ENCODE measurements at places on chromosomes 3 and 15. TPM values are rescaled to one million over a fixed set of nuclear protein-coding genes. Genes with fewer than 3 reads are reported as not detected.

Gene POLR2H
- 59.6 TPM for total RNA-seq

Gene BLM
- 1.5 TPM for total RNA-seq

DNA sequence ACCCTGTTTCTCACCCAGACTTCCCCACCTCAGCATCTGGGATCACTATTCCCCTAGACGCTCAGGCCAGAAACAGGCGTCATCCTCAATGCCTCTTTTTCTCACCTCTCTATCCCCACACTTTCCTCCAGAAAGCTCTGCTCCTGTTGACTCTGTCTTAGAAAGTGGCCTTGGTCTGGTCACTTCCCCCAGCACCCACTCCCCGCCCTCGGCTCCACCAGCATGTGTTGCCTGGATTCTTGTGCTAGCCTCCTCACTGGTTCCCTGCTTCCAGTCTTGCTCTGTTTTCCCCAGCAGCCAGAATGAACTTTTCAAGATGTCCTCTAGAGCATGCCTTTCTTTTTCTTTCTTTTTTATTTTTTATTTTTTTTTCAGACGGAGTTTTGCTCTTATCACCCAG, 39.7 kb upstream of the ESYT3 start:
- no peak for DNase-seq
- H3K36me3 ChIP-seq: no peaks in the 10 kb centered on the region
- no peaks in the 10 kb centered on the region for H3K27me3 ChIP-seq
- H3K4me1 ChIP-seq: peaks cover 6% of the 10 kb centered on the region
- no peak overlapping the region for H3K27ac ChIP-seq
- H3K4me3 ChIP-seq: no peak overlapping the region

- H3K27me3 ChIP-seq: no peaks in the 10 kb centered on the region
- H3K27ac ChIP-seq: no peak overlapping the region
- no peaks in the 10 kb centered on the region for H3K4me1 ChIP-seq
- no peak overlapping the region for H3K4me3 ChIP-seq
- H3K36me3 ChIP-seq: no peaks in the 10 kb centered on the region
- DNase-seq: peak; percentile 90
Measured at GRCh38 chr3:117788061-117788460, 1078.5 kb downstream of the TUSC7 start.

DNA sequence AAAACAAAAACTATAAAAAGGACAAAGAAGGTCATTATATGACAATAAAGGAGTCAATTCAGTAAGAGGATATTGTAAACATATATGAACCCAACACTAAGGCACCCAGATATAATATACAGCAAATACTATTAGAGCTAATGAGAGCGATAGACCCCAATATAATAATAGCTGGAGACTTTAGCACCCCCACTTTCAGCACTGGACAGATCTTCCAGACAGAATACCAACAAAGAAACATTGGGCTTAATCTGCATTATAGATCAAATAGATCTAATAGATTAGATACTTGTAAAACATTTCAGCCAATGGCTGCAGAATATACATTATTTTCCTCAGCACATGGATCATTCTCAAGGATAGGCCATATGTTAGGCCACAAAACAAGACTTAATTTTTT, 53.4 kb downstream of the NUDT16 start:
- H3K4me3 ChIP-seq: no peak overlapping the region
- H3K27me3 ChIP-seq: no peaks in the 10 kb centered on the region
- no peaks in the 10 kb centered on the region for H3K36me3 ChIP-seq
- H3K27ac ChIP-seq: no peak overlapping the region

DNA sequence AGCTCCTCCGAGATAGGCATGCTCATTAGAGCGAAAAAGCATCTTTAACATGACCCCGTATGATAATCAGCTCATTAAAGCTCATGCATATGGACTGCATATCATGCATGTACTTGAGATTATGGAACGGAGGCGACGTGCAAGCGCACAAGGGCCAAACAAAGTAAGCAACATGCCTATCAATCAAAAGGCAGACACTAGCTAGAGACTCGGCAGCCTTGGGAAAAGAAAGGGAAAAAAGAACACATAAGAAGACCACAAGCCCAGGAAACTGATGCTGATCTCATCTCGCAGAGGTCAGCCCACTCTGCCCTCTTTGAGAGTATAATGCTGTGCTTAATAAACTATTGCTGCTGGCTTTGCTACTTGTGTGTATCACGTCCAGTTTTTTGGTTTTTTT, 2.6 kb upstream of the ACOX2 start:
- peaks cover 5% of the 10 kb centered on the region for H3K4me1 ChIP-seq
- no peaks in the 10 kb centered on the region for H3K27me3 ChIP-seq
- peak; percentile 47 for DNase-seq

DNA sequence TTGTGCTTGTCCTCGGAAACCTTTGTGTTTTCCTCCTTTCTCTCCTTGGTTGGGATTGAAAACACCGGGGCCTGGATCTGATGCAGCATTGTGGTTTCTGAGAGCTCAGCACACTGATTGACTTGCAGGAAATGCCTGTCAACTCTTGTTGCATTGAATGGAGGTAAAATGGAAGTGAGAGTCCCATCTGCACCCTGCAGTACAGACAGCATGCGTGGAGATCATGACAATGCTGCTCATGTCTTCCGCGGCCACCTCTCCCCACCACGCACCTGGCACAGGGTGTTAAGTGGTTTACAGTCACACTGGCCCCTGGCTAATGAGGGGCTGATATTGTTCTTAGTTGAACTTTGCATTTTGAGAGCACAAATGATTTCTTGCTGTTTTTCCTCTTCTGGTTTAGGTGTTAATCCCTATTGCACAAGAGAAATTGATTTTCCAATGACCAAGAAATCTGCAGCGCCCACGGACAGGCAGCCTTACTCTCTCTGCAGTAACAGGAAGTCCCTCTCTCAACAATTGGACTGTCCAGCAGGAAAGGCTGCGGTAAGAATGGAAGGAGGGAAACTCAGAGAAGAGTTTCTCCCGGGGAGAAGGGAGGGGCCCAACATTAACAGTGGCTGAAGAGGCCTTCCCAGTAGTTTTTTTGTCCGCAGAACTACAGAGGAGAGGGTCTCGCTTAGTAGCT, 58.5 kb downstream of the STARD5 start:
- no peak for DNase-seq
- H3K27me3 ChIP-seq: no peaks in the 10 kb centered on the region
- H3K4me1 ChIP-seq: peaks cover 4% of the 10 kb centered on the region
- H3K27ac ChIP-seq: no peak overlapping the region
- H3K36me3 ChIP-seq: no peaks in the 10 kb centered on the region

DNA sequence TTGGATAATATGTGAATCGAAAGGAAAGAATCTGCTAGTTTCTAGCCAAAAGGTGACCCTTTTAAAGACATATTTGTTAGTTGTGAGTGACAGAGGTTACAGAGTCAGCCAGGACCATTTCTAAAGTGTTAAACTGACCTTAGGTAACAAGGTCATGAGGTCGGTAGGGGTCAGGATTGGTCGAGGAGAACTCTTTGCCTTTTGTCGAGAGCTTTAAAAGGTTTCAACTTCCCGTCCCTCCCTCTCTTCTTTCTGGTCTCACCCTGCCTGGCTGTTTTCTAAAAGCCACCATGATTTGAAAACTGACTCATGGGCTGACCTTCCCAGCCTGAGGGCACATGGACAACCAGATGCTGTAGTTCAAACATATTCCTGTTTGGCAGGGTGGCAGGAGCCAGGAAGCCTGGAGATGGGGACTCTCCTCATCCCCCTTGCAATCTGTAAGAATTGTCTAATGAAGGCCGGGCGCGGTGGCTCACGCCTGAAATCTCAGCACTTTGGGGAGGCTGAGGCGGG, 25.8 kb upstream of the PRTG start:
- H3K36me3 ChIP-seq: no peaks in the 10 kb centered on the region
- H3K27me3 ChIP-seq: peaks cover 2% of the 10 kb centered on the region
- DNase-seq: no peak
- H3K4me3 ChIP-seq: no peak overlapping the region

DNA sequence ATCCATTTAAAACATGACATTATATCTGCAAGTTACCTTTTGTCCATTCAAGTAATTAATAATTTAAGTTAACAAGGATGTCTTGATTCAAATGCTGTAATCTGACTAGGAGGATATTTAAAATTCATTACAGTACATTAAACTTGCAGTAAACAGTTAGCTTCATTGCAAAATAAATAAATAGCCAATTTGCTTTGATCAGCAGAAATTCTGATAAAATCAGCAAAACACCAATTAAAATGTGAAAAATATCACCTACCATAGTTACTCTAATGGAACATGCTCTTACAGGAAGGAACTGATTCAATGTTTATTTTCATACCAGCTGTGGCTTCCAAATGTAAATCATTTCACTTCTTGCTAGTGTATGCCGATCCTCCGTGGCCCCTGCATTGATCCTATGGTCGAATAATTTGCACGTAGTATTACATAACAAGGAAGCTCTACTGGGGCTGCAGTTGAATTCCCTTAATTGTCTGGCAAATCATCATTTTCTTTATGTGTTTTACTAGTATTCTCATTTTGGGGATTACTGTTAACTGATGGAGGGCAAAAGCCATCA, 150.7 kb downstream of the FOXB1 start:
- no peak for DNase-seq
- no peak overlapping the region for H3K4me3 ChIP-seq
- no peaks in the 10 kb centered on the region for H3K36me3 ChIP-seq
- H3K27me3 ChIP-seq: no peaks in the 10 kb centered on the region
- no peaks in the 10 kb centered on the region for H3K4me1 ChIP-seq

GRCh38 chr15:39286706-39287105, 294.2 kb upstream of the THBS1 start:
- no peaks in the 10 kb centered on the region for H3K36me3 ChIP-seq
- H3K4me1 ChIP-seq: peaks cover 29% of the 10 kb centered on the region
- H3K4me3 ChIP-seq: no peak overlapping the region

DNA sequence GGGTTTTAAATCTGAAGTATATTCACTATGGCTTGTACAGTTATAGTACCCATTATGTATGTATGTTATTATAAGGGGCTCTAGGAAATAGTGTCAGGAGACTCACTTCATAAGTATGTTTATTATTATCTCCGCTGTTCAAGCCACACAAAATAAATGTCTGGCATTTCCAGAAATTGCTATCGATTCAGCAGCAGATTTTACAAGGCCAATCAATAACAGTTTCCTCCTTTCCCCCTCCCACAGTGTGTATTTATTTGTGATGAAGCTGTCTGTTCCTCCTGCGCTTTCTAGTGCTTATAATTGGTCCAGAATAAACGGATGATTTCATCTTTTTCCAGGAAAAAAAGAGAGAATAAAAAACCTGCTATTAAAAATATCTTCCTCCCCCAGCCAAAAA, 134.2 kb upstream of the LPP start:
- no peak overlapping the region for H3K4me3 ChIP-seq
- no peak overlapping the region for H3K27ac ChIP-seq
- no peaks in the 10 kb centered on the region for H3K36me3 ChIP-seq

DNA sequence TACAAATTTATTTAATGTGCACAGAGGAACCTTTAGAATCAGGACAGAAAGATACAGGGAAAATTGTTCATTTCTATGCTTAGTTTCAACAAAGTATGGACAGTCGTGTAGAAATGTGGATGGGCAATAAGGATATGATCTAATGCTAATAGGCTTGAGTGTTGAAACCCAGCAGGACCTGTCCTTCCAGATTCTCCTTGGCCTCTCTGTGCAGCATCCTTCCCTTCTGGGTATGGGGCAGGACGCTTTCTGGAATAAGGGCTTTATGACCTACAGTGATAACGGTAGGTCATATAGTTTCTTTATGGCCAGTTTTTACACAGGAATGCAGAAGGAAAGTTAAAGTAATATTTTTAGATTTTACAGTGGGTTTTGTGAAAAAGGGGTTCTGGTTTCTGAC, 698.1 kb downstream of the SI start:
- no peaks in the 10 kb centered on the region for H3K4me1 ChIP-seq
- DNase-seq: no peak
- no peak overlapping the region for H3K27ac ChIP-seq
- H3K27me3 ChIP-seq: no peaks in the 10 kb centered on the region

- no peak for DNase-seq
- H3K36me3 ChIP-seq: no peaks in the 10 kb centered on the region
- no peaks in the 10 kb centered on the region for H3K27me3 ChIP-seq
- no peaks in the 10 kb centered on the region for H3K4me1 ChIP-seq
Measured at GRCh38 chr3:190970560-190970959, 108.1 kb upstream of the GMNC start.

DNA sequence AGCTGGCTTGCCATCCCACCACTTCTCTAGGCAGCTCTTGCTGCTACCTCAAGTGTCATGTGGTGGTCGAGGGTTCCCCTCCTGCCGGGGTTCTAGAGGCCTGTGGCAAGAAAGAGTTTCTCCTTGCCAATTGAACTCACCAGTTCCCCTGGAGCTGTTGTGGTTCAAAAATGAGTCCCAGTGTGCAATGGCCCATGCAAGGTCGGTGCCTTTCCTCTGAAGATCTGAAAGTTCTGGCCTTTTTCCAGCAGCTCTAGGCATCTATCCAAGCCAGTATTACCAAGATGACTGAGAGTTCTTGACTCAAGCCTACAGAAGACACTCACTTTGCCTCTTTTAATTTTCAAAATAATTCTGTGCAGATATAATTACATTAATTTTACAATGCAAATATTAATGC, 163.6 kb downstream of the KCNMB2 start:
- peak; percentile 5 for DNase-seq
- H3K27me3 ChIP-seq: no peaks in the 10 kb centered on the region
- H3K27ac ChIP-seq: no peak overlapping the region
- H3K36me3 ChIP-seq: no peaks in the 10 kb centered on the region
- H3K4me3 ChIP-seq: no peak overlapping the region
- peaks cover 6% of the 10 kb centered on the region for H3K4me1 ChIP-seq

- H3K4me3 ChIP-seq: no peak overlapping the region
- H3K27me3 ChIP-seq: no peaks in the 10 kb centered on the region
- peak; percentile 57 for DNase-seq
Measured at GRCh38 chr3:8517487-8517886, 15.9 kb downstream of the LMCD1 start.

GRCh38 chr15:69304182-69304545, 5.5 kb downstream of the PAQR5 start:
- no peak overlapping the region for H3K4me3 ChIP-seq
- no peaks in the 10 kb centered on the region for H3K27me3 ChIP-seq
- H3K36me3 ChIP-seq: no peaks in the 10 kb centered on the region
- peak; percentile 88 for DNase-seq

DNA sequence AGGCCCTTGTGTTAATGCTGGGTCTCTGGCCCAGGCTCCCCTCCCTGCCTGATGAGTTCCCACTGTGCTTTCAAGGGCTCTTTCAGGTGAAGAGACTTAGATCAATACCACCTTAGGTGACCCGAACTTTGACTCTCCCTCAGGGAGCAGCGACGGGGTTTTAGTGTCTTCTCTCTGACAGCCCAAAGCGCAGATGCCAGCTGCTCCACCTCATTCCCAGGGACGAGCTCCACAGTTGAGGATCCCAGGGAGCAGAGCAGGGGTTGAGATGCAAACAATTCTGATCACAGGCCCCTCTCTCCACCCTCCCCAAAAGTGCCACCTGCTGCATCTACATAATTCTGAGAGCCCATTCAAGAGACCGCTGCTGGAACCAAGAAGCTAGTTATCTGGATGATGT, 265.1 kb downstream of the TJP1 start:
- no peak for DNase-seq
- no peaks in the 10 kb centered on the region for H3K4me1 ChIP-seq
- H3K27me3 ChIP-seq: no peaks in the 10 kb centered on the region
- H3K36me3 ChIP-seq: no peaks in the 10 kb centered on the region
- no peak overlapping the region for H3K4me3 ChIP-seq
- H3K27ac ChIP-seq: no peak overlapping the region
